Thoracic aorta endothelial cell (primary cell): ENCODE measurements at places on chromosomes 6 and 20. TPM values are rescaled to one million over a fixed set of nuclear protein-coding genes. Genes with fewer than 3 reads are reported as not detected.

The ECHDC1 gene
- 50.4 and 60.1 TPM in 2 replicates for total RNA-seq

The DCDC2 gene
- total RNA-seq, result not detected in 2 replicates

The C20orf144 gene
- 0.07 and 0.13 TPM in 2 replicates for total RNA-seq

The FAM209A gene
- not detected in 2 replicates for total RNA-seq

The ZNF311 gene
- 0.50 and 0.66 TPM in 2 replicates for total RNA-seq

The HLA-DRA gene
- total RNA-seq, result not detected in 2 replicates
